ENCODE measurements at places on chromosomes 5 and 9. TPM values are rescaled to one million over a fixed set of nuclear protein-coding genes. Genes with fewer than 3 reads are reported as not detected.

- DNase-seq: no peak
Observed at GRCh38 chr5:130541617-130542221, 623.3 kb downstream of the HINT1 start.

- DNase-seq: no peak
Observed at GRCh38 chr5:142969624-142970439, 199.7 kb downstream of the ARHGAP26 start.

DNA sequence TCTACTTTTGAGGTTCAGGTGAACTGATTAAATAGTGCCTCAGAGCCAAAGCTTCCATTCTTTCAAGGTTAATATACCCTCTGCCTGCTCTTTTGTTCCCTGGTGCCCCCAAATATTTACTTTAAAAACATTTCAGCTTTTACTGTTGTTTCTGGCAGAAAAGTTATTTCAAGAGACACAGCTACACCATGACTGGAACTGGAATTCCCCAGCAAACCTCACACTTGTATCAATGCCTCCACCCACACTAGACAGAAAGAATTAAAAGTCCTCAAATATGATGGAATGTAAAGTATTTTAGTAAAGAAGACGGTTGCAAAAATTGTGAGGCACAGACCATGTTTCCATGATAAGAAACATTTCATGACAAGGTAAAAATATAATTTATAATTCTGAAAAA is 720.2 kb upstream of the TYRP1 start:
- no peak for DNase-seq

OGN gene
- total RNA-seq: 0.15 TPM

PDGFRB gene
- total RNA-seq: 0.34 TPM

DNA sequence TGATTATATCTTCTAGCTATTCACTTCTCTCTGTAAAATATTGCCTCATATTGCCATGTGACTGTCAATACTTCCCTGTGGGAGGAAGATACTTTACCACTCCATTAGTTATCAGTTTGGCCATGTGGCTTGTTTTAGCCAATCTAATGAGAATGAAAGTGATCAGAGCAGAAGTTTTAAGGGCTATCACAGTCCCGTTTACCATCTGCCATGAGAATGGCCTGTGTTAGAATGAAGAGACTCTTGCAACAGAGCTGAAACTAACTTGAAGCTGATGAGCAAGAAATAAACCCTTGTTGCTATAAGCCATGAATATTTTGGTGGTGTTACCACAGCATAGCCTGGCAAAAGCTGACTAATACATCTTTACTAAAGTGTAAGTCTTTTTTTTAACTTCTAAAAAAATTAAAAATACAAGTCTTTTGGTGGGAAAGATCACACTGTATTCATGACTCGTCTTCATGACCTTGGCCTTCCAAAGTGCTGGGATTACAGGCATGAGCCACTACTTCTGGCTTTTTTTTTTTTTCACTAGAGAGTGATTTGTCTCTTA is 68.0 kb upstream of the CTNNA1 start:
- DNase-seq: no peak
